IPS DF 19.7 (cell line): ENCODE measurements at places on chromosomes 4 and X.

GRCh38 chrX:20265221-20265725 lies 1.4 kb downstream of the RPS6KA3 start:
- DNase-seq: no peak

GRCh38 chr4:107837317-107837716 lies 12.6 kb downstream of the SGMS2 start:
- no peak for DNase-seq

- no peak for DNase-seq
Measured at GRCh38 chrX:9494771-9495170, 29.9 kb downstream of the TBL1X start.

GRCh38 chr4:124907881-124908280 lies 195.3 kb upstream of the ANKRD50 start:
- no peak for DNase-seq

DNA sequence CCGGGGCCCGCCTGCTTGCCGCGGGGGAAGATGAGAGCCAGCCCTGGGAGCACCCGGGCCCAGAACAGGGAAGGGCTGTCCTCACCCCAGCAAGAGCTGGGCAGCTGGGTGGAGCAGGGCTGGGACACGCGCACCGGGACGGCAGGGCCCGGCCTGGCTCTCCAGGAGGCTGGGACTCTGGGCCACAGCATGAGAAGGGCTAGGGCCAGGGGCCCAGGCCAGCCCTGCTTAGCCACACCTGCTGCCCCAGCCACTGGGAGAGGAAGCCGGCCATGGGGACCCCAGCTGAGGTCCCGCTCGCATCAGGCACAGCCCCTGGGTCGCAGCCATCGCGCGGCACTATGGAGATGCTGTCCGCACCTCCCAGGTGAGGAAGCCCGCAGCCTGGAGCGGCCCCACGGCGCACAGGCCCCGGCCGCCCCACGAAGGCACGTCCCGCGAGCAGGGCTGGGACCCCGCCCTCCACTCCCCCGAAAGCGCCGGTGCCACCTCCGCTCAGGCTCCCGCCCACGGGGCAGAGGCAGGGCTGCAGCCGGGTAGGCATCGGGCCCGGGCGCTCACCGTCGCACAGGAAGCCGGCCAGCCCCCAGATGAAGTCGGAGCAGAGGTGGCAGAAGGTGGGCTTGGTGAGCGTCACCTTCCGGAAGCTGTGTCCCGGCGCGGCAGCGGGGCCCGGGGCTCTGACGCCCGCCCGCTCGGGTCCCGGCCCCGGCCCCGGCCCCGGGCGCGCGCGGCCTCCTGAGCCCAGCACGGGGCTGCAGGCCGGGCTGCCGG lies 531 bp downstream of the DGKQ start:
- DNase-seq: no peak

DNA sequence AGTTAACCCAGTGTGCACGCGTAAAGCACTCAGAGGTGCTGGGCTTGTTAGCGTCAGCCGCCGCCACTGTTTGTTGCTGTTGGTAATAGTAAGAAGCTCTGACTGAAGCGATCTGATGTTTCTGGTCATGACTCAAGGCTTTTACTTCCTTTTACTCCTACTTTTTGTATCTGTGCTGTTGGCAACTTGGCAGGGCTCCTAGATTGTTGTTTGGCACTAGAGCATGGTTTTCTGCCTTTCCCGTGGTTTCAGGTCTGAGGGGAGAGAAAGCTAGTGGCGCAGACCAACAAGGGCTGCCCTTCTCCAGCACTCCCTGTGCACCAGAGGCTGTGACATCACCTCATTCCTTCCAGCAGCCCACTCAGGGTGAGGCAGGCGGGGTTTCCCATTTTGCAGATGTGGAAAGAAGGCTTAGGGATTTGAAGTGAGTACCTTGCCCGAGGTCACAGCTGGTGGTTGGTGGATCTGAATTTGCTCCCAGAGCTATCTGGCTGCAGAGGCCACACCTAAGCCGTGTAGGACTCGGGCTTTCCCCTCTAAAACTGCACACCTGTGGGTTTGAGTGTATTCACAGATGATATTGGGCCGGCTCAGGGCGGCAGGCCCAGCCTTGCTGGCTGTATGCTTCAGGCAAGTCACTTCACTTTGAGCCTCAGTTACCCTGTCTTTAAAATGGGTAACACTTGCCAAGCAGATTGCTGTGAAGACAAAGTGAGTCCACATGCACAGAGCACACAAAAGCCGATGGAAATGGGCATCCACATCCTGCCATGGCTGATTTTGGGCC lies 51.2 kb upstream of the TADA2B start:
- no peak for DNase-seq

DNA sequence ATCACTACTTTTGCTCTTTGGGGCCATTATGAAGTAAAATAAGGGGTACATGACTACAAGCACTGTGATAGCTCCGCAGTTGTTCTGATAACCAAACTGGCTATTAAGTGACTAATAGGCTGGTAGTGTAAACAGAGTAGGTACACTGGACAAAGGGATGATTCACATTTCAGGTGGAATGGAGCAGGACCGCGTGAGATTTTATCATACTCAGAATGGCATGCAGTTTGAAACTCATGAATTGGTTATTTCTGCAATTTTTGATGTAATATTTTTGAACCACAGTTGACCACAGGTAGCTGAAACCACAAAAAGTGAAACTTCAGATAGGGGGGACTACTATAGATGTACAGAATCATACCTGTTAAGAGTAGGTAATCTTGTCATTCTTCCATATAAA lies 55.8 kb downstream of the PAK3 start:
- DNase-seq: no peak

DNA sequence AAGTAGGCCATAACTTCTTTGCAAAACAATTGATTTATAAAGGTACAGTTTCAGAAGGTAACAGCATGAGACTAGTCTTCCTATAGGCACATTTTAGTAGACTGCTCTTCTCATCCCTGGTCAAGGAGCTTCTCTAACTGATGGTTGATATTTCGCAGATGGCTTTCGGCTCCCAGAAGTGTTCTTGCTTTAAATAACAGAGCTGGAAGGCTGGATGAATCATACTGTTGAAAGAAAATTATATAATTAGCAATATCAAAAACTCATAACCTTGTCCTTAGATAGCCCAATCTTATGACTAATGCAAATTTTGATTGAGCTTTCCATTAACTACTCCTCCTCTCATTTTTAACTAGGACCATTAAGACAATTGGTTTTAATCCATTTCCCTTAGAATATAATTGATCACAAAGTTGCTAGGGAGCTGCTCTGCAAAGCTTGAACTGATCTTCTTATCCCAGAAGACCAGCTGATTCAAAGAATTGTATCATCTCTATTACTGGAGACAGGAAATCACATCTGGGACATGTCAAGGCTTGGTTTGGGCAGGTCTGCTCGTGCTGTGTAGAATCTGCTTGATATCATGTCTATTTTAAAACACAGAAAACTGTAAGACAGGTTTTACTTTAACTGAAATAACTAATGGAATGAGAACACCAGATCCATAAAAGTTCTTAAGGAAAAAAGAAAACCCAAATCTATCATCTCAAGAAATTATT lies 38.6 kb downstream of the CENPU start:
- DNase-seq: no peak

GRCh38 chr4:121666091-121666679 lies 30.6 kb downstream of the ANXA5 start:
- no peak for DNase-seq

DNA sequence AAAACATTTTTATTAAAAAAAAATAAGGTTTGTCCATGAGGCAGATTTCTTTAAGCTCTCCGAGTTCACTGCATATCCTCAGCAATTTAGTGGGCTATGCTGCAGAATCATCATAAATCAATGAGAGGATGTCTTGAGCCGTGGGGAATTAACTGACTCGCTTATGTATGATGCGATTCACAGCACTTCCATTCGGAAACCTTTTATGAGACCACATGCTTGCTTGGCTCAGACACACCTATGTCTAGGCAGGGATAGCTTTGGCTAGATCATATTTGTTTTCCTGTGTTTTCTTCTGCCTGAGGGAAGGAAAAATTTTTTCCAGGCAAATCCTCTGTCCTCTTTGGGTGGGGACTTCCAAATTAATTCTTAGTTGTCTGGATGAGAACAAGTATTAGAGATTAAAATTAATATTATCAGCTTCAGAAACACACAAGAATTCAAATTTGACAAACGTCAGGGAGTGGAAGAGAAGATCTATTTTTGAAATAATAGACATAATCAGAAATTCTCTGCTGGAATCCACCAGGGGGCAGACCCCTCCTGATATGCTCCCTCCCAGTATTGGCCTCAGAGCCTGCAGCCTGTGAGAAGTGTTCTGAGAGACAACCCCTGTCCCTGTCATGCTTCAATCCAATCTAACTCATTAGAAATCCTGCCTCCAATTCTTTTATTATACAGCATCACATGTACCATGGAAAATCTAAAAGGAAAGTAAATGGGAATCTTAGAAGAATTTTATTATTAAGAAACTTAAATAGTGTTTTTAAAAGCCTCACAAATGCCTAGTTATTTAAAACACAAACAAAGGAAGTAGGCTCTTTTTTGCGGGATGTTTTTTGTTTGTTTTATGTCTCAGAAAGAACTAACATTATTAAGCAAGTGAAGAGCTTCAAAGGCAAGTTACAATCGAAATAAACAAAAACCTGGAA lies 345.1 kb upstream of the TACR3 start:
- DNase-seq: no peak

DNA sequence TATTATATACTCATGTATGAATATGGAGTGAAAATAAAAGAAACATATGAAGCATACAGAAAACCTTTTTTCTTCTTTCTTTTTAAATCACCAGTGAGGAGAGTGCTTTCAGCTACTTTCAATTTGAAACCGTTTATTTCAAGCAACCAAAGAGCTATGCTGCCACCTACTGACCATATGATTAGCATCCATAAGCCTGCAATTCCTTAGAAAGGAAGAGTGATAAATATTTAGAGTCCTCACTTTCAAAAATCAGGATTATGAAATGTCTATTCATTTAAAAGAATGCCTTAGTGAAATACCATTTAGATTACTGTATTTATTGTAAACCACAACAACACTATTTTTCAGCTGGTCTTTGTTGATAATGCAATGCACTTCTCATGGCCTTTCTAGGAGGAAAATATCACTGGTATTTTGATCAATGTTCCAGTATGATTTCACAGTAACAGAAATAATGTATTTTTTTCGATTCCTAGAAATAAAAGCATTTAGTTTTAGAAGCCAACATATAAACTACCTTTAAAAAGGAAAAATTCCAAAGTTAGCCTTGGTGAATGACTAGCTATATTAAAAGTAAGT lies 667.6 kb downstream of the PCDH18 start:
- no peak for DNase-seq
